ENCODE measurements at places on chromosomes 6 and 20. TPM values are rescaled to one million over a fixed set of nuclear protein-coding genes. Genes with fewer than 3 reads are reported as not detected.

- peaks cover 23% of the 10 kb centered on the region for H3K27me3 ChIP-seq
- no peaks in the 10 kb centered on the region for H3K36me3 ChIP-seq
- no peak overlapping the region for H3K27ac ChIP-seq
- no peaks in the 10 kb centered on the region for H3K4me1 ChIP-seq
Observed at GRCh38 chr20:43975096-43975768, 60.6 kb downstream of the TOX2 start.

DNA sequence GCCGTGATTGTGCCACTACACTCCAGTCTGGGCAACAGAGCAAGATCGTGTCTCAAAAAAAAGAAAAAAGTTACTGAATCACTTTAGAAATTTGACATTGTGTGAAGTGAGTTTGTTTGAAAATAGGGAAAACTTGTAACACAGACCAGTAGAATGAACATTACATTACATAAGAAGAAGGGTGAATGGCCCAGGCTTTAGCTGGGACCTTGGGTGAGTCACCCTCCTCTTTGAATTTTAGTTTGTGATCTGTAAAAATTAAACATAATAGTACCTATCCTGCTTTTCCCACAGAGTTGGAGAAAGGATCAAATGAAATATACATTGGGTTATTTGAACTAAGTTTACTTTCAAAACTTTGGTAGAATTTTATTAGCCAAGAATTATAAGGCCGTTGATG, 56.3 kb downstream of the KCNS1 start:
- peaks cover 6% of the 10 kb centered on the region for H3K36me3 ChIP-seq
- no peaks in the 10 kb centered on the region for H3K27me3 ChIP-seq
- H3K4me1 ChIP-seq, result peaks cover 19% of the 10 kb centered on the region
- DNase-seq, result no peak
- no peak overlapping the region for H3K4me3 ChIP-seq

DNA sequence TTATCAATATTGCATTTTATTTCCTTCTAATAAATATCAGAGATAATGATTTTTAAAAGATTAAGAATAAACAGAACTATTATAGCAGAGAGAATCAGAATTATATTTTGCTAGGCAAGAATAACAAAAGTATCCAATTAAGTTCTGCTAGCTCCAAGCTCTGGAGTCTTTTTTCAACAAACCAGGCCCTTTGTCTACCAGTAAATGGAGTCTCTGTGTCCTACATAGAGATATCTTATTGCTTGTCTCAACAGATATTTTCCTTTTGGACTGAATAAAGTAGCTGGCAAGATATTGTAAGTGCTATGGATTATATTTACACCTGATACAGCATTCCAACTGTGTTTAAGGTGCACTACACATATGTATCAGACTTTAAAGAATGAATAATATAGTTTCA, 107.1 kb downstream of the DST start:
- H3K27me3 ChIP-seq, result no peaks in the 10 kb centered on the region
- H3K27ac ChIP-seq, result no peak overlapping the region
- DNase-seq, result no peak
- H3K4me3 ChIP-seq, result no peak overlapping the region
- H3K4me1 ChIP-seq, result peaks cover 88% of the 10 kb centered on the region

DNA sequence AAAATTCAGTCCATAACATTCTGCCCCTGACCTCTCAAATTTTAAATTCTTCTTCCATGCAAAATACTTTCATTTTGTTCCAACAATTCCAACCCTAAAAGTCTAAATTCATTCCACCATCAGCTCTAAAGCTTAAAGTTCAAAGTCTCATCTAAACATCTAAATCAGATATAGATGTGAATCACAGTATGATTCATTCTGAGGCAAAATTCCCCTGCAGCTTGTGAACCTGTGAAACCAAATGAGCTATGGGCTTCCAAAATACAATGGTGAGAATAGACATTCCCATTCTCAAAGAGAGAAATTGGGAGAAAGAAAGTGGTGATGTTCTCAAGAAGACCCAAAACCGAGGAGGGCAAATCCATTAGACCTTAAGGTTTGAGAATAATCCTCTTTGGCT, 309.8 kb downstream of the HIVEP2 start:
- no peak overlapping the region for H3K27ac ChIP-seq
- no peak overlapping the region for H3K4me3 ChIP-seq
- peaks cover 6% of the 10 kb centered on the region for H3K27me3 ChIP-seq
- no peaks in the 10 kb centered on the region for H3K36me3 ChIP-seq

Gene PACRG
- 10.5 TPM for total RNA-seq

Gene GMNN
- 8.1 TPM for total RNA-seq

Gene CDSN
- total RNA-seq, result not detected

DNA sequence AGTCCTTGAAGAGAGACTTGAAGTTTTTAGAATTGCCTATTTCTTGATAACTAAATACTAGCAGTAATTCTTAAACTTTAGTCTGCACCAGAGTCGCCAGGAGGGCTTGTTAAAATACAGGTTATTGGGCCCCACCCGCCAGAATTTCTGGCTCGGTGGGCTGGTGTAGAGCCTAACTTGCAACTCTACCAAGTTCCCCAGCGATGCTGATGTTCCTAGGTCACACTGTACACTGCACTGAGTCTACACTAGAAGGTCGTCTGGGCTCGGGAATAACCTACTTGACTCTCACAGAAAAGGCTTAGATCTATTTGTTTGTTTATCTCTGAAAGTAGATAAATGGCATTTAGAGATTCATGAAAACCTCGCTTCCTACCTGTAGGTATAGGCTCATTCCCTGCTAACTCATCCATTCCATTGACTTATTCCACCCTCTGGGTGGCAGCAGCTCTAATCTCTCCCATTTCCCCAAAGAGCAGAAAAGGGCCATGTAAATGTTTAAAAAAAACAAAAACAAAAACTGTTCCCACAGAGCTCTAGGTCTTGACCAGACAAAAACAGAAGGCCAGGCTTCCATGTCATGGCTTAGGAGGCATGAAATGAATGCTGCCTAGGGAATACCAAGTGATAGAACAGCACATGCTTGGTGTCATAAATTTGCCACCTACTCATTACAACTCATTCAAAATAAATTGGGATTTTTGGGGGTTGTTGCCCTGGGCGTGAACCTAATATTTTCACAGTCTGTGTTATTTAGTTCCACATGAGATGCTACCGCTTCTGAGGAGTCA, 292.1 kb downstream of the ADGB start:
- H3K27me3 ChIP-seq, result no peaks in the 10 kb centered on the region
- H3K4me3 ChIP-seq, result no peak overlapping the region
- H3K4me1 ChIP-seq, result no peaks in the 10 kb centered on the region
- no peak overlapping the region for H3K27ac ChIP-seq
- H3K36me3 ChIP-seq, result no peaks in the 10 kb centered on the region

Gene SLC17A3
- not detected for total RNA-seq

- DNase-seq, result peak; percentile 34
- peaks cover 1% of the 10 kb centered on the region for H3K36me3 ChIP-seq
- no peaks in the 10 kb centered on the region for H3K27me3 ChIP-seq
- H3K4me1 ChIP-seq, result peaks cover 64% of the 10 kb centered on the region
- peak overlapping the region; percentile 78 for H3K4me3 ChIP-seq
- H3K27ac ChIP-seq, result peak overlapping the region; percentile 93
Observed at GRCh38 chr6:53066077-53066417, 843 bp downstream of the FBXO9 start.

GRCh38 chr6:89217299-89217910, at the start of gene GABRR1:
Gene GABRR1 (minus strand): TSS chr6:89217358. CDS start chr6:89217322, 36 bp downstream.
- no peak within 1 kb of the TSS for H3K4me3 ChIP-seq
- no peaks in the 10 kb centered on the region for H3K4me1 ChIP-seq
- H3K27ac ChIP-seq, result no peak within 1 kb of the TSS
- H3K36me3 ChIP-seq, result no peaks in the 10 kb centered on the region

DNA sequence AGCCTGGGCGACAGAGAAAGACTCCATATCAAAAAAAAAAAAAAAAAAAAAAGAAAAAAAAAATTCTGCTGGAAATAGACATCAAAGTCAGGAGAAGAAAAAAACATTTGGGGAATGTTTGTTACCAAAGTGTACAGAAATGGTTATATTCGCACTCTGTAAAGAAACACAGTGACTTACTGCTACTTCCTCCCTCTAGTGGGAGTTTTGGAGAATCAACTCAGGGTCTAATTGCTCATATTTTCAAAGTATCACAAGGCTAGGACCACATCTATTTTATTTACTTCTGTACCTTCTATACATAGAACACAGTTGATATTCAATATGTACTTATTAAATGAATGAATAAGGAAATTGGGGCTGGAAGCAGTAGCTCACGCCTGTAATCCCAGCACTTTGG, 24.4 kb downstream of the ARG1 start:
- no peak for DNase-seq
- H3K4me3 ChIP-seq, result no peak overlapping the region
- peaks cover 97% of the 10 kb centered on the region for H3K36me3 ChIP-seq
- H3K27ac ChIP-seq, result no peak overlapping the region
- H3K4me1 ChIP-seq, result peaks cover 4% of the 10 kb centered on the region

- peaks cover 15% of the 10 kb centered on the region for H3K27me3 ChIP-seq
- DNase-seq, result no peak
- H3K36me3 ChIP-seq, result no peaks in the 10 kb centered on the region
- peak overlapping the region; percentile 95 for H3K27ac ChIP-seq
- H3K4me3 ChIP-seq, result peak overlapping the region; percentile 79
- H3K4me1 ChIP-seq, result peaks cover 46% of the 10 kb centered on the region
Observed at GRCh38 chr6:125748406-125749172, 843 bp upstream of the HEY2 start.

Gene DUSP22
- 48.0 TPM for total RNA-seq

- no peak for DNase-seq
- no peak overlapping the region for H3K27ac ChIP-seq
- no peak overlapping the region for H3K4me3 ChIP-seq
- no peaks in the 10 kb centered on the region for H3K36me3 ChIP-seq
Observed at GRCh38 chr6:169404828-169405227, 151.2 kb upstream of the THBS2 start.

- no peak overlapping the region for H3K27ac ChIP-seq
- no peak overlapping the region for H3K4me3 ChIP-seq
- no peaks in the 10 kb centered on the region for H3K27me3 ChIP-seq
Observed at GRCh38 chr6:31396422-31397152, 6.8 kb upstream of the MICA start.

- no peak overlapping the region for H3K27ac ChIP-seq
- H3K4me1 ChIP-seq, result peaks cover 13% of the 10 kb centered on the region
- DNase-seq, result no peak
- no peak overlapping the region for H3K4me3 ChIP-seq
- no peaks in the 10 kb centered on the region for H3K27me3 ChIP-seq
Observed at GRCh38 chr6:98984121-98984520, 36.4 kb upstream of the FBXL4 start.

Gene TUBB1
- 0.30 TPM for total RNA-seq

Gene AIF1
- 15.2 TPM for total RNA-seq

DNA sequence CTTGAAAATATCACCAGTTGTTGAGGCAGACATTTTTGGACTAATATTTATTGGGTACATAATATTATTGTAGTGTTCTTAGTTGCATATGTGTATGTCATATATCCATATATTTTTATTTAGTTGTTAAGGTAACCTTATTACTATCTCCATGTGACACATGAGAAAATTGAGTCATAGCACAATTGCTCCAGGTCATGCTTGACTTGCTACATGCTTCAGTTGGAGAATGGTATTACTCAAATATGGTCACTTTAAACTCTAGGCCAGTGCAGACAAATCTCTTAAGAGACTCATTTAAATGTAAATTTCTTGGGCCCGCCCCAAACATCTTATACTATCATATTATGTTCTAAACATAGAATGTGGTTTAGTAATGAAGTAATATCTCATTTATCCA, 246.1 kb downstream of the RIMS1 start:
- H3K4me3 ChIP-seq, result no peak overlapping the region
- H3K4me1 ChIP-seq, result no peaks in the 10 kb centered on the region
- no peak overlapping the region for H3K27ac ChIP-seq

DNA sequence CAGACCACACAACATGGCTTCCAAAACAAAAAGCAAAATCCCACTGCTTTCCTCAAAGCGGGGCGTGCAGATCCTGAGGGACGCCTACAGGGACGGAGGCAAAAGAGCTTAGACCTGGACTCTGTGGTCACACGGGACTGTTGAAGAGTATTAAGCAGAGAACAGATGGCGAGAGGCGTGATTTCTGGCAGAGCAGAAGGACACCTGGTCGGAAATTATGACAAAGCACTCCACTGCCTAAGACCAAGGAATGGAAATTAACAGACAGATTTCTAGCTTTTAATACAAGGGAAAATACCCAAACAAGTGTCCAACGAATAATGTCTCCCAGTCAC, 15.4 kb downstream of the CST7 start:
- no peak overlapping the region for H3K27ac ChIP-seq
- peaks cover 78% of the 10 kb centered on the region for H3K36me3 ChIP-seq
- H3K4me1 ChIP-seq, result peaks cover 10% of the 10 kb centered on the region
- no peak for DNase-seq
- H3K27me3 ChIP-seq, result no peaks in the 10 kb centered on the region

Gene GTSF1L
- total RNA-seq, result not detected

DNA sequence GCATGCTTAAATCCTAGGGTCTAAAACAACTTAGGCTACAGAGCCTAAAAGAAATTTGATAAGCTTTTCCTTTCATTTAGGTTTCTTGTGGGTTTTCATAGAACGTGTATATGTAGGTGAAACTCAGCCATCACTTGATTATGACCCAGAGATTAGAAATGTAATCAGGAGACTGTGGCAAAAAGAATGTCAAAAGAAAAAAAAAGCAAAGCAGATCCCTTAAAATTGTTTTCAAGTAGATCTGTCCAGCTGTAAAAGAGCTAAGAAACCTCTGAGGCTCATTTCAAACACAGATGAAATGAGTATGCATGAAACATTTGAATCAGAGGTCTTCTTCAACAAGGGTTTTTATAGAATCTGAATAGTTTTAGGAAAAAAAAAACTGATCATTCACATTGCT, 341.3 kb upstream of the PRDM1 start:
- DNase-seq, result no peak
- H3K4me3 ChIP-seq, result no peak overlapping the region
- H3K36me3 ChIP-seq, result no peaks in the 10 kb centered on the region
- no peaks in the 10 kb centered on the region for H3K4me1 ChIP-seq

DNA sequence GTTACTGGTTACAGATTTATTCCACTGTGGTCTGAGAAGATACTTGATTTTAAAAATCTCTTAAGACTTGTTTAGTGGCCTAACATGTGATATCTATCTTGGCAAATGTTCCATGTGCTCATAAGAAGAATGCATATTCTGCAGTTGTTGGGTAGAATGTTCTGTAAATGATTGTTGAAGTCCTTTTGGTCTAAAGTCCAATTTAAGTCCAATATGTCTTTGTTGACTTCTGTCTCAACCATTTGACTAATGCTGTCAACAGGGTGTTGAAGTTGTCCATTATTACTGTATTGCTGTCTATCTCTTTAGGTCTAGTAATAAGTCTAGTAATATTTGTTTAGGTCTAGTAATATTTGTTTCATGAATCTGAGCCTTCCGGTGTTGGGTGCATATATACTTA, 387.8 kb upstream of the RUNX2 start:
- no peak overlapping the region for H3K4me3 ChIP-seq
- no peak for DNase-seq
- H3K36me3 ChIP-seq, result no peaks in the 10 kb centered on the region
- no peaks in the 10 kb centered on the region for H3K4me1 ChIP-seq

GRCh38 chr6:89604653-89605052, 33.9 kb downstream of the LYRM2 start:
- H3K4me1 ChIP-seq, result peaks cover 6% of the 10 kb centered on the region
- H3K27ac ChIP-seq, result no peak overlapping the region
- H3K4me3 ChIP-seq, result no peak overlapping the region
- H3K36me3 ChIP-seq, result peaks cover 12% of the 10 kb centered on the region

Measured in left ventricle myocardium inferior (tissue), 1 donor.